A673 (cell line): ENCODE measurements at places on chromosomes 2 and 18.
A peak's percentile ranks its signal among the peaks of the same experiment; 100 is the strongest.

DNA sequence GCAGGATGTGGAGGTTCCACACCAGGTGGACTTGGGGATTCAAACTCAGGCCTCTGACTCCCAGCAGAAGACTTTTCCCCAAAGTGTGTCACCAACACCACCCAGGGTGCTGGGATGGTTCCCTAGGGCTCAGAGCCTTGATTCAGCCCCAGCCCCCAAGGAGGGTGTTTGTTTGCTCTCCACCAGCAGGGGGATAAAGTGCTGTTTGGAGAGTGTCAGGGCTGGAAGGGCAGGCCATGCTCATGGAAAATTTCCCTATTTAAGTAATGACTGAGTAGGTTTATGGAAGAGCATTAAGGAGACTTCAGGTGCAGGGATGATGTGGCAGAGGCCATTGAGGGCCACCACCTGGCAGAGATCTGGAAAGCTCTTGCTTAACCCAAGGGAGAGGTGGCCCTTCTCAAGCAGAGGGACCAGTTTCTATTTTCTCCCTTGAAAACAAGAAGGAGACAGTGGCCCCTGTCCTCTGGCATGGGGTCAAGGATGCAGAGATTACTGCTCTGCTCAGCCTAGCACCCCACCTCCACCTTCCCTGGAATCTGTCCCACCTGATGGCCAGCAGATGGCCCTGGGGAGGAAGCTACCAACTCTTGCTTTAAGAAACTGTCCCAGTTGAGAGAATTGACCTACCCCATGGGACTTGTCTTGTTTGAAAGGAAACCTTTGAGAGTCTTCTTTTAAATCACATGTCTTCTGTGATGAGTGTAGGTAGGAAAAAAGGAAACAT is 122.1 kb downstream of the ACOXL start:
- DNase-seq, result peak; percentile 32

- DNase-seq, result no peak
Measured at GRCh38 chr2:26720322-26721114, 28.0 kb downstream of the KCNK3 start.

GRCh38 chr18:34837769-34838272 is 127.7 kb downstream of the DTNA start:
- no peak for DNase-seq

GRCh38 chr2:191976436-191976835 is 129.5 kb upstream of the CAVIN2 start:
- DNase-seq, result no peak

GRCh38 chr2:28896906-28897305 is 2.4 kb downstream of the WDR43 start:
- peak; percentile 11 for DNase-seq

GRCh38 chr2:233053928-233054784 is 6.0 kb upstream of the INPP5D start:
- peak; percentile 68 for DNase-seq

DNA sequence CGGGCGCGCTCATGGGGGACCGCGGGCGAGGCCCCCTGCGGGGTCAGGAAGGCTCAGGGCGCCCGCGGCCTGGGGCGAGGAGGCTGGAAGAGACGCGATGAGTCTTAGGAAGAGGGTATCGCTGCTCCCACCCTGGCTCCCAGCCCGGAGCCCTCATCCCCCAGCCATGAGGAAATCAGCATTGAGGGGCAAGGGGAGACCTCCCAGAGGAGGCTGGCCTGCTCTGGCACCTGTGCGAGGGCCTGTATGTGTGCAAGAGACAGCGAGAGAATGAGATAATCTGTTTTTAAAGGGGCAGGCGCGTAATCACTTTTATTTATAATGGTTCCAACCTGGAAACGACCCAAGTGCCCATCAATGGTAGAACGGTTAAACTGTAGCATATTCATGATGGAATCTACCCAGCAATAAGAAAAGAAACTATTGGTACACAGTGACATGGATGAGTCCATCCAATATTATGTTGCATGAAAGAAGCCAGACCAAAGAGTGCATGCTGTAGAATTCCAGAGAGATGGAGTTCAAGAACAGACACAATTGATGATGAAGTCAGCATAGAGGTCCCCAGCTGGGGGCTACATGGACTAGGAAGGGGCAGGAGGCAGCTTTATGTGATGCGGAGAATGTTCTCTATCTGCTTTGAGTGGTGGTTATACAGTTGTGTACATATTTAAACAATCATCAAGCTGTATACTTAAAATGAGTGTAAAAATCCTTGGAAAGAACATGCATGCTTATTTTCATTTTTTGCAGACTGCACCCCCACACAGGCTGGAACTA is 14.4 kb downstream of the FBXO41 start:
- no peak for DNase-seq

DNA sequence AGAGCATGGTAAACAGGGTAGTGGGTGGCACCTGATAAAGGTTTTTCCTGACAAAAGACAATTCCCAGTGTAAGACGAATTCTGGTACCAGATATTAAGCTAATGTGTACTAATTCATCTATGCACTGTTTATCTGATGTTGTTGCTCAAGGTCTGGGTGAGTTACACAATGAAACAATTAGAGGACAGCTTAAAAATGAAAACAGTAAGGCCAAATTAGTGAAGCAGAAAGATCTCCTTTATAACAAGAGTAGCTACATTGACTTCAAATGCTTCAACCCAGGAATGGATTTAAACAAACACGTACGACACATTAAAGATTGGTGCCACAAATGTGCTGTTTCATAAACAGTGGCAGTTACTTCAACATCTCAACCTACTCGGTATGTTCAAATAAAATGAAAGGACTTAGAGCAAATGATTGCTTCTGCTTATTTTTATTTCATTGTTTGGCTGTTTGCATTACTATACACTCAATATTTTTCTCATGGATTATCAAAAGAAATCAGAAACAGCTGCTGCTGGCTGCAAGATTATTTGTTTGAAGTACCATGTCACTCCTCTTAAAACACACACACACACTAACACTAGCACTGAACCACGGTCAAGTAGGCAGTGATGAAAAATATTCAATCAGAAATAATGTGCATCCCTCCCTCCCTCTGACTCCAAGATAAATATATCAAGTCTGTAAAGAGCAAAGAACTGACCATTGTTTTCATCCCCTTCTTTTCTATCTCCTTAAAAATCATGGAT is 94.4 kb upstream of the RND3 start:
- DNase-seq, result no peak

DNA sequence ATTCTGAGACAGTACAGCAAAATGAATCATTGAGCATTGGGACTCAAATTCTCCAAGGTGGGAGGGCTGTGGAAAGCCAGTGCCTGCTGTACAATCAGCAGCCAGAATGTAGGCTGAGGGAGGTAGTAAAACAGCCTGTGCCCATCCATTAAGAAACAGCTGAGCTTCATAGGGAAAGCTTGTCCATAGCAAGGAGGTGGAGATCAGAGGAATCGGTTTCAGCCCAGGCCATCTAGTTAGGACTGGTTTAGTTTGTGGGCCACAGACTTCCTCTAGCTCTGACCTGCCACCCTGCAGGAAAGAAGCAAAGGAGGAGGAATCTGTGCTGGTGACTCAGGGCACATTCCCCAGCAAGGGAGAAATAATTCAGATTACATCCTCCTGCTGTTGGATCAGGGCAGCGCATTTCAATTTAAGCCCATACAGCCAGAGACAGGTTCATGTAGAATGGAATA is 333.4 kb downstream of the SETBP1 start:
- DNase-seq, result peak; percentile 17

- no peak for DNase-seq
Measured at GRCh38 chr2:60699617-60700016, 56.5 kb upstream of the PAPOLG start.

DNA sequence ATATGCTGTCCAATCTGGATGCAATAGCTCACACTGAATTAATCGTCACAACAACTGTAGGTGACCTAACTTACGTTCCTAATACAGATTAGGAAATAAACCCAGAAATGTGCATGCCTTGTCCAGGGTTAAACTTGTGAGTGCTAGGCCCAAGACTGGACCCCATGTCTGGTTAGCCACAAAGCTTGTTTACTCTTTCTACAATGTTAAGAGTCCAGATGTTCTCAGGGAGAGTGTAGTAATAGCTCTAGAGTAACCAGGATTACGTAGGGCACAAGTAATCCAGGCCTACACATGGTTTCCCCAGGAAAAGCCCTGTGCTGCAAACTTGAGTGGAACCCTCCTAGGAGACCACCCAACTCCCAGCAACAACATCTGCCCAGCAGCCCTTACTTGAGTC is 26.2 kb downstream of the TRIB2 start:
- no peak for DNase-seq
